Cerebellum (tissue), 4 donors: ENCODE measurements at places on chromosomes 2 and 18. TPM values are rescaled to one million over a fixed set of nuclear protein-coding genes. Genes with fewer than 3 reads are reported as not detected.

IL36B gene
- total RNA-seq = not detected

TGFA gene
- total RNA-seq = 11.2 TPM

PRSS56 gene
- 0.18 TPM for total RNA-seq

GMCL1 gene
- total RNA-seq = 16.2 TPM

PHOSPHO2 gene
- 19.7 TPM for total RNA-seq
